ENCODE measurements at places on chromosomes 13 and 19. TPM values are rescaled to one million over a fixed set of nuclear protein-coding genes. Genes with fewer than 3 reads are reported as not detected.

The SLC44A2 gene
- total RNA-seq = 223 TPM

The MAP4K1 gene
- total RNA-seq = 357 TPM

The ZNF57 gene
- total RNA-seq = 3.7 TPM

DNA sequence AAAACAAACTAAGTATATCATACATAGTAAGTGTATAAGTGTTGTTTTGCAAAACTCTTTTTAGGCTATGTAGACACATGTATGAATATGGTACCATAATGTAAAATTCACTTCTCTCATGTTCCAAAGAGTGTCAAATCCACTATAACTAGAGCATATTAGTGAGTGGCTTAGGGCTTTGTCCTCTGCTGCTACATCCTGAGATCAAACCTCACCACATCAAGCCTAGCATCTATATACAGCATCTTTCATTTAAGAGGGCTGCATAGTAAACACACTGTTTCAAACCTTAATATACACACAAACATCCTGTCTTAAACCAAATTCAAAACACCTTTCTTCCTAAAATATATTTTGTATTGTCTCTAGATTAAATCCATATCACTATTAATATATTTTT lies 38.7 kb downstream of the ELF1 start:
- H3K27me3 ChIP-seq = no peaks in the 10 kb centered on the region
- peak overlapping the region; percentile 94 for H3K27ac ChIP-seq
- no peak for DNase-seq
- peaks cover 67% of the 10 kb centered on the region for H3K4me1 ChIP-seq
- H3K36me3 ChIP-seq = no peaks in the 10 kb centered on the region

GRCh38 chr13:92315265-92315664 lies 911.3 kb upstream of the GPC6 start:
- H3K4me1 ChIP-seq = no peaks in the 10 kb centered on the region
- H3K4me3 ChIP-seq = no peak overlapping the region
- H3K36me3 ChIP-seq = no peaks in the 10 kb centered on the region

DNA sequence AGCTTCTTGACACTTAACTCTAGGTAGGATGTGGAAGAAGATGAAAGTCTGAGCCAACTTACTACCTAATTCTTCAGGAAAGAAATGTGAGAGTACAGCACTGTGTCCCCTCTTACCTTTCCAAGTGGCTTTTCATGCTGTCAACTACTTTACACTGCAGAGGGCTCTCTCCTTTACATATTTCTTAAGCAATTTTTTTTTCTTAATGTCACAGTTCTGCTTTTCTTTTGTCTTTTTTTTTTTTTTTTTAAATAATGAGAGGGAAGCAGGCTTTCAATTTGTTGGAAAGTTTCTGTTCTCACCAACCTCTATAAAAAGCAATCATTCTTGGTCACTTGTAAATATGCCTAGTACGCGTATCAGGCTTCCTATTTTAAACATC lies 212.7 kb upstream of the MIR17HG start:
- no peak overlapping the region for H3K4me3 ChIP-seq
- H3K4me1 ChIP-seq = no peaks in the 10 kb centered on the region
- H3K36me3 ChIP-seq = no peaks in the 10 kb centered on the region
- DNase-seq = no peak

All from T-cell (primary cell).